ENCODE measurements at places on chromosomes 4 and X. TPM values are rescaled to one million over a fixed set of nuclear protein-coding genes. Genes with fewer than 3 reads are reported as not detected.

DNA sequence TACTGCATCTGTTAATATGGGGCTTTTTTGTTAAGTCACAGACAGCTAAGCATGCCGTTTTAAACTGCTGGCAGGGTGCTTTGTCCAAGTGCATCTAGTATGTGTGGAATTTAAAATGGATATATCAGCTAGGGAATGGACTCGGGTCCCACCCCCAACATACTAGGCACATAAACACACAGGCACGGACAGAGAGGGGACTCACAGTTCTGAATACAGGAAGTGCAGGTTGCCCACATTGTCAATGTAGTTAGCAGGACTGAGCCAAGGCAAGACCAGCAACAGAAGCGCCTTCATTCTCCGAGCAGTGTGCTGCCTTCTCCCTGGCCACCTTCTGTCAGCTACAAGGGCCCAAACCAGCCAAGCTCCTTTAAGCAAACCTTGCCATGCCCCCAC is 33.6 kb downstream of the LNX1 start:
- DNase-seq, result no peak

- DNase-seq, result no peak
These were observed 241.8 kb downstream of the GALNTL6 start for GRCh38 chr4:172055046-172055445.

USP17L26 gene
- total RNA-seq, result not detected

GRCh38 chr4:23058165-23058776 is 365.5 kb downstream of the GBA3 start:
- no peak for DNase-seq

KLHL34 gene
- 0.33 TPM for total RNA-seq

DNA sequence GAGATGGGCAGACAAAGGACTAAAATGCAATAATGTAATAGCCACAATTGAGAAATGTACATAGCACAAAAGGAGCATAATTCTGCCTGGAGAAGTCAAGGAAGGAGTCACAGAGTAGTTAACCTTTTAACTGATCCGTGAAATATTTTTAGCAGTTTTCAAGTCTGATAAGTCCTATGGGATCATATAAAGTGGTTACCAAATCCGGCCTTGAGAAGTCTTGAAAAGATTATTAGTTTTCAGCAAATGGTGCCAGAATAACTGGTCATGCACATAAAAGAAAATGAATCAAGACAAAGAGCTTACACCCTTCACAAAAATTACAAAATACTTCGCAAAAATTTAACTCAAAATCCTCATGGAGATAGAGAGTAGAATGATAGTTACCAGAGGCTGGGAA is 788.7 kb upstream of the AMOT start:
- no peak for DNase-seq

GRCh38 chr4:7902101-7902553 is 37.5 kb downstream of the AFAP1 start:
- no peak for DNase-seq

GRCh38 chr4:159079074-159079473 is 23.8 kb upstream of the RAPGEF2 start:
- DNase-seq, result no peak

GC gene
- 3,366 TPM for total RNA-seq

DNA sequence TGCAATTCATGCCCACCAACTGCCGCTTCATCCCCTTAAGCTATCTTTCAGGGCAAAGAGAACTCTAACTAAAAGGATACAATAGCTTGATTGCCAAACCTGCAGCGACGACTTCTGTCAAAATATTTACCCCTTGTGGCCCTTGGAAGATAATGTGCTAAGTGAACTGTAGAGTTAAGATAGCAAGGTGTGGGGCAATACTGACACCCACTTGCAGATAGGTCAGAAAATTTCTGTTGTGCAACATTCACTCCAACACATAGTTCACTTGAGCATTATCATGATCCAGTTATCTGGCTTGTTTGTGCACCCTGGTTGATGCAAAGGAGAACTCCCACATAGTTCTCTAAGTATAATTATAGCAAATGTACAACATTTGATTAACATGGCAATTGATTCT is 55.6 kb downstream of the RHOXF2B start:
- no peak for DNase-seq

PPP4R3C gene
- not detected for total RNA-seq

DNA sequence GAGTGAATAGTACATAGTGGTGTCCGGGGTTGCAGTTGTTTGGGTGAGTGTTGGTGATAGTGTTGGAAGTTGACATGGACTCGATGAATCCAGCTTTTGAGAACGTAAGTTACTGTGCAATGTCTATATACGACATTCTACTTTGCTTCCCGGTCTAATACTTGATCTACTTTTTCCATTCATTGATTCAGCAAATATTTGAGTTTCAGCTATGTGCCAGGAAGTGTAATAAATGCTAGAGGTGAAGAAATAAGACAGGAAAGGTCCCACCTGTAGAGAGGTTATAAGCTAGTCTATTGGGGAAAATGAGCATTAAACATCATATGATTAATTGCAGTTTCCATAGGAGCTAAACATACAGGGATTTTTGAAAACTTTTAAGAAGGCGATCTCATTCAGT is 22.2 kb upstream of the MAGEC3 start:
- no peak for DNase-seq

- DNase-seq, result no peak
These were observed 73.9 kb upstream of the GPM6B start for GRCh38 chrX:13890806-13891205.

APELA gene
- not detected for total RNA-seq

RAB40AL gene
- total RNA-seq, result 0.25 TPM

DNA sequence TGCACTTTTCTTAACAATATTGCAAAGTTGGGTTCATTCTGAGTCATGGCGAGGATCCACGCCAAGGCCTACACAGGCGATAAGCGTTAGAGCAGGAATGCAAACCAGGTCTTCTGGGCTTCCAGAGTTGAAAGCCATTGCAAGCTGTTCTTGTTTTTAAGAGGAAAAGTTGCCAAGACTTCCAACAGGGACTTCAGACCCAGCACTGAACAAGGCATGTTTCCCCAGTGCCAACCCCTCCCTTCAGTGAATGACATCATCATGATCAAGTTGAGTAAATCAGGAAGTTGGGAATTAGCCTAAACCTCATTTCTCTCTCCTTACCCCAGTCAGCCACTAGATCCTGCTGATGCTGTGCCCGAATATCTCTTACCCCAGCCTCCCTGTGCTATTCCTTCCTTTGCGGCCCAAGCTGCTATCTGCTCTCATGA is 355.1 kb downstream of the HS3ST1 start:
- DNase-seq, result no peak

PDGFRA gene
- total RNA-seq, result 15.5 TPM

- DNase-seq, result no peak
These were observed 47.4 kb downstream of the ACSL4 start for GRCh38 chrX:109685656-109686078.

- DNase-seq, result no peak
These were observed 10.5 kb upstream of the MGST2 start for GRCh38 chr4:139655116-139655515.

RTL3 gene
- not detected for total RNA-seq

DNA sequence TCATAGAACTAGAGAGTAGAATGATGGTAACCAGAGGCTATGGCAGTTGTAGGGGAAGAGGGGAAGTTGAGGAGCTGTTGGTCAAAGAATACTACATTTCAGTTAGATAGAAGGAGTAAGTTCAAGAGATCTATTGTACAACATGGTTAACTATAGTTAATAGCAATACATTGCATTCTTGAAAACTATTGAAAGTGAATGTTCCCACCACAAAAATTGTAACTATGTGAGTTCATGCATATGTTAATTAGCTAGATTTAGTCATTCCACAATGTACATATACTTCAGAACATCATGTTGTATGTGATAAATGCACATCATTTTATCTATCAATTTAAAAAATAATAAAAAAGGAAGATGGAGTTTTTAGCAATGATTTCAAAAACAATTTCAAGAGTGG is 125.3 kb upstream of the IL15 start:
- no peak for DNase-seq

ADH7 gene
- not detected for total RNA-seq

DNA sequence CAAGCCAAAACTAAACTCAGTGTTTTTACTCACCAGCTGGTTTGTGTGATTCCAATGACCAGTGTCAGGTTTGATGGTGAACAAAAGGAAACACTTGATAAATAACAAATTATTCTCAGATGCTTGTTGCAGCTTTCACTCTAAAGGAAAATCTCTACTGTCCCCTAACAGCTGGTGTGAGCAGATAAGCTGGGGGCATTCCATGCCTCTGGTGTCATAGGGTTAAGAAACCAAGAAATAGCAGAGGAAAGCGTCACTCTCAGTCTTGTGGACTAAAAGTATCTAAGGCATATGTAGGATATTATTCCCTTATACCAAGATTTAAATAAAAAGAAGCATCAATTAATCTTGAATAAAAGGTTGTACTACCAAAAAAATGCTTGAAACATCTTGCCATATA is 24.3 kb downstream of the TRPC5 start:
- no peak for DNase-seq

SLC10A6 gene
- 0.20 TPM for total RNA-seq

IL2 gene
- total RNA-seq, result 1.2 TPM

DNA sequence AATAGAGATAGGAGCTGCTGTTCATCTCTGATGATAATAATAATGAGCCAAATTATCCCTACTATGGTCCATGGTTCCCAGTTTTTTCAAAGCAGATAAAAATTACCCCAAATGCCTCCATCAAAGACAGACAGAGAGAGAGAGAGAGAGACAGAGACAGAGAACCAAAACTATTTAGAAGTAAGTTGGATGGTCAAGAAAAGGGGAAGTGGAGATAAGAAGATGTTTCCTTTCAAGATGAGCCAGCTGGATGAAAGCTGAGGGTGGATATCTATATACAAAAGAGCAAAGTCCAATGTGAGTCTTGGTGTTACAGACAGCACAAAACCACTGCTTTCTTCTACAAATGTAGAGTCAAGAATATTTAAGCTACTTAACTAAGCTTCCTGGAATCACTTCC is 173.9 kb downstream of the GRIA3 start:
- DNase-seq, result no peak

USP46 gene
- 4.9 TPM for total RNA-seq

GRCh38 chrX:110877326-110877725 is 81.7 kb upstream of the CHRDL1 start:
- no peak for DNase-seq

DNA sequence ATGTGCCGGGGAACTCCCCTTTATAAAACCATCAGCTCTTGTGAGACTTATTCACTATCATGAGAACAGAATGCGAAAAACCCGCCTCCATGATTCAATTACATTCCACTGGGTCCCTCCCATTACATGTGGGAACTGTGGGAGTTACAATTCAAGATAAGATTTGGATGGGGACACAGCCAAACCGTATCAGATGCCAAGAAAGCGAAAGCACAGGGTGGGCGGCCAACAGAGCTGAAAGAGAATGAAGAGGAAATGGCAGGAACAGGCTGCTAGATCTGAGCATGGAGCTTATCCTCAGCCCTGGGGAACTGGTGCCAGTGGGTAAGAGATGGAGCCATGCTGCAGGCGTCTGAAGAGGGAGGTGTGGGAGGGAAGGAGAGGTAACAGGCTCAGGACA is 117.7 kb upstream of the PNPLA4 start:
- no peak for DNase-seq

DNA sequence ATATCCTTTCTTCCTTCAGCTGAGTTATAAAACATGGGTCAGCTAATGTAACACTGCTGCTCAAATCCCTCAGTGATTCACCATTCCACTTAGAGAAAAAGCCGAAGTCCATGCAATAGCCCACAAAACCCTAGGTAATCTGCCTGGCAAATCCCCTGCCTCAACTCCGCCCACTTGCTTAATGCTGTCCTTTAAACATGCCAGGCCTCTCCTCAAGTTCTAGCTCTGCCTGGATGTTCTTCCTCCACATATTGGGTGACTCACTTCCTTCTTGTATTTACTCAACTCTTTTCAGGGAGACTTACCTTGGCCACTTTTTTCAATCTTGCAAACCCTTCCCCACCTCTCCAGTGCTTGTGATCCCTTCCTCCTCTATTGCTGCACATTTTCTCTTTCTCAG is 89.8 kb downstream of the EMCN start:
- no peak for DNase-seq

SLC39A8 gene
- total RNA-seq, result 23.6 TPM

DNA sequence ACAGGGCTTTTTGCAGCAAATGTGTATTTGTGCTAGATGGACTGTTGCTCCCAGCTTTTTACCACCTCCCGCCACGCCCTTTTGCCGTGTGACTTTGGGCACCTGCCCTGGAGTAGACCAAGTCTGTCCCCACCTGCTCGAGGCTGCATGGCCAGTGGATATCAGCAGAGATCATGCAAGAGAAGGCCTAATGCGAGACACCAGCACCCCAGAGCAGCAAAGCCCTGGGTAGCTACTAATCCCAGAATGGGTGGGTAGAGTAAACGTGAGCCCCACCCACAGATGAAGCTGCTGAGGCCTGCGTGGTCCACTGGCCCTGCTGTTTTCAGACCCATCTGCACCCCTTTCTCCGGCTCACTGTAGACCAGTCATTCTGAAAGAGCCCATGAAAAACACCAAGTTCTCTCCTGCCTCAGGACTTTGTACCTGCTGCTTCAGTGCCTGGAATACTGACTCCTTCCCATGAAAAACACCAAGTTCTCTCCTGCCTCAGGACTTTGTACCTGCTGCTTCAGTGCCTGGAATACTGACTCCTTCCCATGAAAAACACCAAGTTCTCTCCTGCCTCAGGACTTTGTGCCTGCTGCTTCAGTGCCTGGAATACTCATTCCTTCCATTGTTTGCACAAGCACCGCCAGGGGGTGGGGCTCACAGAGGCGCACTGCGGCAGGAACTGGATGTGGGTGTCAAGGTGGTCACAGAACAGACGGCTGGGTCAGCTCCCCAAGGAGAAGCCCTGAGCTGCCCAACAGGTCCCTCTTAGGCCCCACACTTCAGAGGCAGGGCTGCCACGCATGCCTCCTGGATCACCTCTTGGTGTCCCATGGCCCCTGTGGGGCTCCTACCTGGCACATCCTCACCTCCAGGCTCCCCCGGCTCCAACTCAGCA is 5.1 kb upstream of the TNIP2 start:
- peak; percentile 71 for DNase-seq

- no peak for DNase-seq
These were observed 31.6 kb downstream of the ETDC start for GRCh38 chrX:135340831-135341230.

OPN1MW gene
- total RNA-seq, result not detected

DNA sequence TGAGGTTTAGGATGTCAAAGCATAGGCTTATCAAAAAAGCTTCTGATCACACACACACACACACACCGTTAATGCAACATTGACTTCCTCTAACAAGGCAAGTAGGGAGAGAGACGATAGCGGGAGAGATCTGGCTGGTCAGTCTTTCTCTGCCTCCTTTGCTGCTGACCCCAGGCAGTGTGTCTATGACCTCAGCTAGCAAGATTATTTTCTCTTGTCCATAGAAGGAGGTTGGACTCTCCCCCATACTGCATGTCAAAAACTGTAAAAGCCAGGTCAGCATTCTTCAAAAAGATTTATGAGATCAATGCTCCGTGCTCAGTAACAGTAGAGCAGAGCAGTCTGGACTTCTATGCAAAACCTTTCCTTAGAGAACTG is 63.5 kb upstream of the PGM2 start:
- no peak for DNase-seq

ZDHHC15 gene
- total RNA-seq, result 0.13 TPM

XAGE5 gene
- total RNA-seq, result not detected

DNA sequence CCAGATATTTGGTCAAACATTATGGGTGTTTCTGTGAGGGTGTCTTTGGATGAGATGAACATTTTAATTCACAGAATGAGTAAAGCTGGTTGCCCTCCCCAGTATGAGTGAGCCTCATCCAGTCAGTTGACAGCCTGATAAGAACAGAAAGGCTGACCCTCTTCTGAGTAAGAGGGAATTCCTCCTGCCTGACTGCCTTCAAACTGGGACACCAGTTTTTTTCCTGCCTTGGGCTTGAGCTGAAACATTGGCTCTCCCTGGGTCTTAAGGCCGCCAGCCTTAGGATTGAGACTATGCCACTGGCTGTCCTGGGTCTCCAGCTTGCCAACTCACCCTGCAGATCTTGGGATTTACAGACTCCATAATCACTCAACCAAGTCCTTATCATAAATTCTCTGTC is 14.5 kb upstream of the MAML3 start:
- no peak for DNase-seq
